ENCODE measurements at places on chromosomes 5 and 9.
A peak's percentile ranks its signal among the peaks of the same experiment; 100 is the strongest.

DNA sequence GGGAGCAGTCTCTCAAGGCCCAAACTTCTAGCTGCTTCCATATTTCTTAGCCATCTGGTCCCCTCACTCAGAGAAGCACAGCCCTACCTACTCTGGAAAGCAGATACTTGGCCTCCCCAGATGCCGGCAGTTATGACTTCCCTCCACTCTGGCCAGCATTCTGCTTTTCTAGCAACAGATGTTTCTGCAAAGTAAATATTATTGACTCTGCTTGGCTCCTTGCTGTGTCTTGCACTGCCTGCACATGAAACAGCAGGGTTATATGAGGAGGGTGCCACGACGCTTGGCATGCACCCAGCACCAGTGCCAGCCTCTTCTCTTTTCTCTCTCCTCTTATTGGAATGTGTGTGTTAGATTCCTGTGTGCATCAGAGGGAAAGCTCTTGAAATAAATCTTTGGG is 99.7 kb downstream of the ARHGAP26 start:
- no peak for DNase-seq

DNA sequence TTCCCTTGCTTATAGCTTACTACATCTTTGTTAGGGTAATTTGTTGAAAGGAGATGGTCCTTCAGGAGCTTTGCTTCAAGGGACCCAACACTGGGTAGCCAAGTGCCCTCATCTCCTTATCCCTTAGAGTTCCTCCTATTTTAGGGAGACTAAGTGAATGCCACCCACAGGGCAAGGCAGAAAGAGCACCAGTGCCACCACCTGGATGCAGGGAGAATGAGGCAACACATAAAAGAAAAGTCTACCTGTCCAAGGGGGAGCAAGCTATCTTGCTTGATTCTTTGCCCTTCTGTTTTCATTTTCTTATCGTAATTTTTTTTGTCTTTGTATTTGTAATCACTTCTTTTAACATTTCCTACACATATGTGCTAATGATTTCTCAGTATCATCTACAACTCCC is 205.5 kb downstream of the NPR3 start:
- no peak for DNase-seq

DNA sequence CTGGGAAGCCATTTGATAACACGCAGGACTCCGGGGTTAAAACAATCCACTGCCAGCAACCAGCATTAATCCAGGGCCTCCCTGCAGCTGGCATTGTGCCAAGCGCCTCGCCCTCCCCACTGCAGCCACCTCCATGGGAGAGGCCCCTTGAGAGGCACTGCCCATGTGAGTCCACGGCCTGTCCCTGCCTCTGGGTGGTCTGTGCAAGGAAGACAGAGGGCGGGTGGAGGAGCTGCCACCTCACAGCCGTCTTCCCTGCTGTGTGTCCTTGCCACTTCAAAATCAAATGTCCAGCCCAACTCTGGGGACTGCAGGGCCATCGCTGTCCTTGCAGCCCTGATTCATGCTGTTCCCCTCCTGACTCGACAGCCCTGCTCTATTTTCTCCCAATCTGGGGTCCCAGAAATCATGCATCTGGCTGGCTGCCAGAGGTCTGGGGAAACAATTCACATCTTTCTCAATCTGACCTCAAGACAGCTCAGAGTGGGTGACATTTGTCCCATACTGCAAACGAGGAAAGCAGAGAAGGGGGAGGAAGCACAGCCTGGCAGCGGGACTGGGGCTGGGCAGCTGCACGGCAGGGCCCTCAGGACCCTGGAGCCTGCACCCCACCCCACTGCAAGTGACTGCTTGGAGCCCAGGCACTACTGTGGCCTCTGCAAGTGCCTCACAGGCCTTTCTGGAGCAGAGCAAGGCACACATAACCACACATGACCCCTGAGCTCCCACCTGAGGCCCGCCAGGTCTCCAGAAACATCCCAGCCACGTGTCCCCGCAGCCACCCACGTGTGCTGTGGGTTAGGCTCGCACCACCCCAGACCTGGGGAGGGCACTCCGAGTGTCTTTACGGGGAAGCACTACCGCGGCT is 15.7 kb downstream of the BRD3OS start:
- DNase-seq = no peak

GRCh38 chr9:80843028-80843427 is 846.3 kb downstream of the TLE1 start:
- no peak for DNase-seq

DNA sequence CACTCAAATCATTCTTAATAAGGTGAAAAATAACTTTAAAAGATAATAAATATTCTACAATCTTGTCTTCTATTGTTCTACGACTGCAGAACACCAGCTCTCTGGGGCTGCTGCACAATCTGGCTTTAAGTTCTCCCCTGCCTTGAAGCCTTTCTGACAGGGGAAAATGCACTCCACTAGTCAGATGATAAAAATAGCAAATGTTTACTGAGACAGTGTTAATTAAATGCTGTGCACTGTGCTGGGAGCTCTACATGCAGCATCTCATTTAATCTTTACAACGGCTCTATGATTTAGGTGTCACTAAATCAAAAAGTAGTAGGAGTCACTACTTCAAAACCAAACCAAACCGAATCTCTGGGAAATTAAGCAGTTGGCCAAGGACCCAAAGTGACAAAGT is 132.7 kb downstream of the SLIT3 start:
- DNase-seq = no peak

GRCh38 chr9:127199001-127199791 is 65.4 kb upstream of the GARNL3 start:
- peak; percentile 66 for DNase-seq

GRCh38 chr9:98311541-98311940 is 56.1 kb upstream of the TBC1D2 start:
- DNase-seq = no peak

- DNase-seq = peak; percentile 53
Observed at GRCh38 chr5:39605588-39606575, 181.1 kb upstream of the DAB2 start.

DNA sequence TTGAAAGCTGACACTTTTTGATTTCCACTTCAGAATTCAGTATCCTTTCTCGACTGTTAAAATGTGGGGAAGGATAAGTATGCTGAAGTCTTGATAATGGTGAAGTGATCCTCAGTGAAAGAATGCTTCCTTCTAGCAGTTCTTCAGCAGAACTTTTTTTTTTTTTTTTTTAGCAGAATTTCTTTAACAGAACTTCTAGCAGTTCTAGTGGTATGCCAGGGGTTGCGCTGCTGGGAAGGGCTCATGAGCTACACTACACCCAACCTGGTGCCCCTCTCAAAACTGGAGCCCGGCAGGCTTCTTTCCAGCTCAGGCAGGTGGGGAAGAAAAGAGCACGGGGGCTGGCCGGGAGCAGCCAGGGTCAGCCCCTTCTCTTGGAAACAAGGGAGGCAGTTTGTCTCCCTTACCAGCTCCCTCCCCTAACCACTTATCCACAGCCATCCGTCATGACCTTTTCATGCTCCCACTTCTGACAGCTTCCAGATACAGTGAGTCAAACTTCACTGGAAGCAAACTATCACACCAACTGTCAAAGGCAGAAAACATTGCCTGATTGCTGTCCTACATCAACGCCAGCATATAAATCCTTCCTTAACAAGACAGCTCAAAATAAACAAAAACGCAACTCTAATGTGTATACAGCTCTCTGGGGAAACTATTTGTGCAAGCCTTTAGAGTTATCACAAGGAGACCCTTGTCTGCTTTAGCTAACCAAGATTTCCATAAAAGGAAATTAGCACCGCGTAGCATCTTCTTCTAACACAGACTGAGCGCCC is 211.5 kb downstream of the GAPVD1 start:
- DNase-seq = no peak

- DNase-seq = no peak
Observed at GRCh38 chr5:62326302-62326701, 20.3 kb downstream of the KIF2A start.

DNA sequence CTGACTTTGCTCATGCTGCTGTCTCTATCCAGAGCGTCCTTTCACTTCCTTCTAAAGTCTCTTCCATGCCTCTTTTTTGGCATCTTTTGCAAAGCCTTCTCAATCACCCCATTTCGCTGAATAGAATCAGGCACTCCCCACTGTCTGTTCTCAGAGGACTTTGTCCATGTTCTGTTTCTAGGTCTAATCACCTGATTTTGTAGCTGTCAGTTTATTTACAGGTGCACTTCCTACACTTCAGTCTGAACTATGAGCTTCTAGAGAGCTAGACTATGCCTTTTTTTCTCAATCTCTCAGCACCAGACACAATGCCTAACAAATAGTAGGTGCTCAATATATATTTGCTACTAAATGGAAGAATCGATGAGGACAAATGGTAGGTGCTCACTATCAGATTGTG is 29.9 kb downstream of the TLR4 start:
- no peak for DNase-seq

DNA sequence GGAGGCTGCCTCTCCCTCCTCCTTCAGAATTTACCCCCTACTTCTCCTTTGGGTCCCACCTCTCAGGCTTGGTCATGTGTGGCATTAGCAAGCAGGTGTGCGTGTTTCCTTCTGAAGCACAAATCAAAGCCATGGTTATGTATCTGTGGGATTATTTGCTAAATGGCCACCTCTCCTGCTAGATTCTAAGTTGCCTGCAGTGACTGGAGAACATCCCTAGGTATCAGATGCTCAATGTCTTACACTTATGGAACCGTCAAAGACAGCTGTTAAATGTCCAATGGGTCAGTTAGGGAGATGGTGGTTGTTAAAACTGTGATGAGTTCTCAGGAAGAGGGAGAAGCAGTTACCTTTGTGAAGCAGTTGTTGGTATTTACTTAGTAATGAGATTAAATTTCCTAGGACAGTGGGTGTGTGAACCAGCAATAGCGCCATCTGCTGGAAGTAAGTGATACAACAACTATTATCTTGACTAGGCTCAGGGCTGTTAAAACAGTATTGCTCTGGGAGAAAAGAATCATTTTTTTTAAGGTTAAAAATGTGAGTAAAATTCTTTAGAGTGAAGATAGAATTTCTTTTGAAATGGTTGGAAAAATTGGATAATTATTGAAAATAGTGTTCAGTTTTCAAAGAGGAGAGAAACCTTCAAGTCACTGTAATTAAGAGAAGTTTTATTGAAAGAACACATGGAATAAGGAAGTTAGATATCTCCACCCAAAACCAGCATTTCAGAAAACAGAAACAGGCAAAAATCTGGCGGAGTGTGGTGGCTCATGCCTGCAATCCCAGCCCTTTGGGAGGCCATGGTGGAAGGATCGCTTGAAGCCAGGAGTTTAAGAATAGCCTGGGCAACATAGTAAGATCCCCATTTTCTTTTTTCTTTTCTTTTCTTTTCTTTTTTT is 71.3 kb downstream of the TMC1 start:
- DNase-seq = peak; percentile 57

GRCh38 chr5:165560648-165561047 is 2055.2 kb downstream of the MAT2B start:
- DNase-seq = no peak

DNA sequence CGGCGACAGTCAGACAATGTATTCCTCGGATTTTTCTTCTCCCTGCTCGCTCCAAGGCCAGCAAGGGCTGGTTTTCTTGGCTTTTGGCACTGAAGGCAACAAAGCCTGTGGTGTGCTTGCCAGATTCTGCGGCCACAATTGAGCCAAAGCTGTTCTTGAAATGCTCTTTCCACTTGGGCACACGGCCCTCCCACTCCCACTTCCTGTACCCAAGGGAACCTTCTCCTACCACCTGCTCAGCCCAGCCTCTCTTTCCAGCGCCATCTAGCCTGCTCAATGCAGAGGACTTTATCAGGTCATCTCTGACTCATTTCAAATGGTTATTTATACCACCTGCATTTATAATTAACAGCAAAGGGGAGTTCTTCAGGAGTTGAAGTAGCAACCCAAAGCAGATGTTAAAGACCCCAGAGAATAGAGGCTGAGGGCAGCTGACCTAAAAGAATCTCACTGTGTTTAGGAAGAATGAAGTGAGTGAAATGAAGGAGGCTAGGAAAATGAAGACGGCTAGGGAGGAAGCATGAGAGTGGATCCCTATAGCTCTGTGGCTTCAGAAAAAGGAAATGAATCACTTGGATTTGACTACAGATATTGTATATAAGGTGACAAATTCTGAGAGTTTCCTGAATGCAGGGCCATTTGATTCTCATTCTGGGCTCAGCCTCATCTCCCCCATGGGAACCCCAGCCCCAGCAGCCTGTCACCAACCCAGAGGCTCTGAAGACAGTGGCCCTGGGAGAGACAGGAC is 439.0 kb downstream of the ENC1 start:
- peak; percentile 40 for DNase-seq

- DNase-seq = no peak
Observed at GRCh38 chr9:137804908-137805630, 72.5 kb upstream of the CACNA1B start.

- DNase-seq = no peak
Observed at GRCh38 chr5:104778-105296, 12.9 kb downstream of the PLEKHG4B start.

DNA sequence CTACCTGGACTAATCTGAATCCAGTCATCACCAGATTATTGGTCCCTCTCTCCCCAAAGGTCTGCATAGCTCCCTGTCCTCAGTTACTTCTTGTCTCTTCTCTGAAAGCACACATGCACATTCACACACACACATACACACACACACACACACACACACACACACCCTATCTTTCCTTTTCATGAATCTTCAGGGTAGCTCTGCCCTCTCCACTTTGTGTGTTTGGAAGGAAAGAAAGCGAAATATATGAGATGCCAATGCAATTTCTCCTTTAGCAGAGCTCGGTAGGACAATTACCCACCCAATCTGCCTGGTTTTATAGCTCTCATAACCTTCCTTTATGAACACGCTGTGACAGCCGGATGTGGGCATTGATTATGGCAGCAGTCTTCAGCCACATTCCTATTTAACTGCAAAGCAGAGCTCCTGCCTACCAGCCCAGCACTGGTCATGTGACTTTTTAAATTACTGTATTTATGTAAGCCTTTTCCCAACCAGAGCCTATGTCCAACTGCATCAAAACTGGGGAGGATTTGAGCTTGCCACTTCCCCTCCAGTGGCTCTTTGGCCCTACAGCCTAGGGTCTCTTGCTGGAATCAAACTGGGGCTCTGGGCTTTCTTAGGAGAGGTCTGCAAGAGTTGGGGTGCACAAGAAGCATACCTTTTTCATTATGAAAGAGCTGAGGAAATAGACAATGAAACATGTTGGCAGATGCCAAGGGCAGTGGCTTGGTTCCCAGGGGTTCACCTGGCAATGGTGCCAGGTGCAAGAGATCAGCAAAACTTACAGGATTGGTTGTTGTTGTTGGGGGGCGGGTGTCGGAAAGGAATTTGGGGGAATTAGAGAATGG is 20.8 kb upstream of the MATR3 start:
- peak; percentile 72 for DNase-seq

- DNase-seq = no peak
Observed at GRCh38 chr9:95250462-95251221, 66.9 kb downstream of the FANCC start.

GRCh38 chr5:139908749-139909148 is 113.1 kb downstream of the PSD2 start:
- DNase-seq = no peak

GRCh38 chr9:129182625-129183494 is 4.8 kb upstream of the IER5L start:
- no peak for DNase-seq

Measured in RCC 7860 (cell line).